ENCODE measurements at places on chromosomes 1 and 21. TPM values are rescaled to one million over a fixed set of nuclear protein-coding genes. Genes with fewer than 3 reads are reported as not detected.

KCNK2 gene
- total RNA-seq: not detected

GBP2 gene
- 0.98 TPM for total RNA-seq

FABP3 gene
- not detected for total RNA-seq

NLRP3 gene
- total RNA-seq: not detected

GPR25 gene
- total RNA-seq: not detected

DNAJC16 gene
- total RNA-seq: 8.0 TPM

BARHL2 gene
- total RNA-seq: not detected

TMPRSS15 gene
- total RNA-seq: not detected

Data from A549 treated with Mapracorat at 1 μM for 4 hours (cell line).